ENCODE measurements at places on chromosomes 1 and 21.

DNA sequence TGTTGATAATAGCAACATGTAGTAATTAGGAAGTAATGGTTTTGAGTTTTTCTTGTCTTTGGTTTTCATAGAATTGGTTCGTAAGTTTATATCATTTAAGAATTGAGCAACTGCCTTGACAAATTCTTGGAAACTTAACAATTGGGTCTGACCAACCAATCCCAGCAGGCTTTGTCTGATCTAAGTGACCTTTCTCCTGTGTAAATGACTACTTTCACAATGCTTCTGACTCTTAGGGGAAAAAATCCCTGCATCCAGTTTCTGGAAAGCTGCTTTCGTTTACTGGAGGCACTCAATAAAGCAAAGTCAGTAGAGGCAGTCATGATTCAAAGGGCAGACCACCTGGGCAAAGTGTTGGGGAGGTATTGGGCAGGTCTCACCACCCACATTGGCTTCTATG is 303.6 kb upstream of the FAM78B start:
- no peak for DNase-seq

- DNase-seq, result no peak
These were observed 19.2 kb downstream of the PRXL2B start for GRCh38 chr1:2605509-2606395.

DNA sequence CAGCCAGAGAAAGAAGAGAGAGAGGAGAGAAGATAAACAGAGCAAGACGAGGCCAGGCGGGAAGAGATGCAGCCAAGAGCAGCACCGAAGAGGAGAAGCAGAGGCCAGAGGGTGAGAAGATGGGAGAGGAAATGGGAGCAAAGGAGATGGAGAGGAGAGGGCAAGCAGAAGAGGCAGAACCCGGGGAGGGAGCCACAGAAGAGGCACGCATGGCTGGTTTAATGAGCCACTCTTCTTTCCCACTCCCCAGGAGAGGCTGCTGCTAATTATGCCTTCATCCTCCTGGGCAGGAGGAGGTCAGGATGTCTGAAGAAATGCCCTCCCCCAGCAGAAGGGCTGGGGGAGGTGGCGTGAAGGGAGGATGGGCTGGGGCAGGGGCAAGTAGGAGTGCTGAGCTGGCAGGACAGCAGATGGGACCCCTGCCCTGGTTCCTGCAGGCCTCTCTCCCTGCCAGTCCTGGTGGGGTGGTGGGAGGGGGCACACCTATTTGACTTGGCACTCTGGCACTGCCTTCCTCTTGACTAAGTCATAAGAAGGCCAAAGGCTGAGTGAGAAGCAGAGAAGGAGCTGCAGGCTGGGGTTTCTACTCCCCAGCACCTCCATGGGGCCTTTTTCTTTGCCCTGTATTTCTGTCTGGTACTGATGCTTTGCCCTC is 32.3 kb downstream of the KIRREL1 start:
- DNase-seq, result no peak

DNA sequence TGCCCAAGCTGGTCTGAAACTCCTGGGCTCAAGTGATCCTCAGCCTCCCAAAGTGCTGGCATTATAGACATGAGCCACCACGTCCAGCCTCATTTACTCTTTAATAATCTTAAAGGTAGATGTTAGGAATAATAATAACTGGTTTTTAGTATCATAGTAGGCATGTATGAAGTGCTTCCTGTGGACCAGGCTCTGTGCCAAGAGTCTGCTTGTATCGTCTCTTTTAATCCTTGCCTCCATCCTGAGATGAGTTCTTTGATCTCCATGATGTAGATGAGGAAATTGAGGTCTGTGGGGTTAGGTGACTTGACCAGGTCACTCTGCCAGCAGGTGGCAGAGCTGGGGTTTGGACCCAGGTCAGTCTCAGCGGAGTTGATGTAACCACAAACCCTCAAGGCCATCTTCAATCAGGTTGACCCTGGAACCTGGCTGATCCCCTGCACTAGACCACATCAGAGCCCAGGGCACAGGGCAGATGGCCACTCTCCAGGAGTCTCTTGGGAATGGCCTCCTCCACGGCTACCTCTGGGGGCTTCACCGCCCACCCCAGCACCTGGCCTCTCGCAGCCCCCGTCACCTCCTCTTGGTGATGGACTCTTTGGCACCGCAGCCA is 11.3 kb downstream of the EFHD2 start:
- no peak for DNase-seq

- DNase-seq, result no peak
These were observed 83.4 kb downstream of the USP24 start for GRCh38 chr1:55131801-55132200.

- no peak for DNase-seq
These were observed 46.1 kb upstream of the MTF2 start for GRCh38 chr1:93033029-93033428.

DNA sequence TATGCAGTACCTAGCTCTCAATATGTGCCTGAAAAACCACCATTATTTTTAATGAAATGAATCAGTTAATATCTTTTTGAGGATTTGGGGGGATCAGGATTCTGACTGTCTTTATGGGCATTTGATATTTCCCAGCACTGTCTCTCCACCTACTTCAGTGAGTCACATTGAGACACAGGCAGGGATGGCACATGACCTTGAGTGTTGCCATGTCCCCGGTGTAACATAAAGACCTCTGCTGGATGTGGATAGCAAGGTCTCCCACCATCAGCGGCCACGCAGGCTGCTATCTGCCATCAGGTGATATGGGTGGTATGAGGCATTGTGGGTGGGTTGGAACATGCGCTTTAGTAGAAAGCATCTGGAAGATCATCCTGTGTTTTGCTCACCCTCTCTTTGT is 103.2 kb downstream of the RGL1 start:
- no peak for DNase-seq

- no peak for DNase-seq
These were observed 55.3 kb upstream of the EIF4G3 start for GRCh38 chr1:21232044-21232443.

DNA sequence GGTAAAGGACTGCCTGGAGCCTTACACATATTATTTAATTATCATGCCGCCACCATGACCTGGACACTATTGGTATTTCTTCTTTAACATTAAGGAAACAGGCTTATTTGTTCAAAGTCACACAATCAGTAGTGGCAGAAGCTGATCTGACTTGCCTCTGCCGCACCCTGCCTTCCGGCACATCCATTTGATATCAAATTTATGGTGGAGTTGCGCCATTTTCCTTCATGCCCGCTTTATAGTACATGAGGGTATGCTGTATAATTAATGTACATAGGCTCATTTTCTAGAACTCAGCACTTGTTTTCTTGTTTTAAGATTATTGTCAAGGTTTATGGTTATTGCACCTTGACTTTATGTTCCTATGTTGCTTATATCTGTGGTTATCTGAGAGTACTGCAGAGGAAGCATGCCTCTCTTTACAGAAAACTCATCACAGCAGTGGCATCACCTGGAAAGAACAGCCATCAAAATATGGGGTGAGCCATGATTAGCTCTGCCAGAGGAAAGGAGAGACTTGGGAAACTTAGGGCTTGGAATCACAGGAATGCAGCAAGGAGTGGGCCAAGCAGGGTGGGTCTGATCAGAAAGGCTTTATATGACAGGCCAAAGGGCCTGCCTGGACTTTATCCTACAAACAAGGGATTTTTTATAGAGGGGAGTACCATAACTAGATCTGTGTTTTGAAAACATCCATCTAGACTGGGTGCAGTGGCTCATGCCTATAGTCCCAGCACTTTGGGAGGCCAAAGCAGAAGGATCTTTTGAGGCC is 72.2 kb upstream of the GJB5 start:
- DNase-seq, result no peak

DNA sequence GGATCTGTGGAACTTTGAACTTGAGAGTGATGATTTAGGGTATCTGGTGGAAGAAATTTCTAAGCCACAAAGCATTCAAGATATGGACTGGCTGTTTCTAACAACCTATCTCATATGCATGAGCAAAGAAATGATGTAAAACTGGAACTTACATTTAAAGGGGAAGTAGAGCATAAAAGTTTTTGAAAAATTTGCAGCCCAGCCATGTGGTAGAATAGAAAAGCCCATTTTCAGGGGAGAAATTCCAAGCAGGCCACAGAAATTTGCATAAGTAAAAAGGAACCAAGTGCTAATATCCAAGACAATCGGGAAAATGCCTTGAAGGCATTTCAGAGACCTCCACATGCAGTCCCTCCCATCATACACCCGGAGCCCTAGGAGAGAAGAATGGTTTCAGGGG is 15.7 kb downstream of the RIIAD1 start:
- no peak for DNase-seq

DNA sequence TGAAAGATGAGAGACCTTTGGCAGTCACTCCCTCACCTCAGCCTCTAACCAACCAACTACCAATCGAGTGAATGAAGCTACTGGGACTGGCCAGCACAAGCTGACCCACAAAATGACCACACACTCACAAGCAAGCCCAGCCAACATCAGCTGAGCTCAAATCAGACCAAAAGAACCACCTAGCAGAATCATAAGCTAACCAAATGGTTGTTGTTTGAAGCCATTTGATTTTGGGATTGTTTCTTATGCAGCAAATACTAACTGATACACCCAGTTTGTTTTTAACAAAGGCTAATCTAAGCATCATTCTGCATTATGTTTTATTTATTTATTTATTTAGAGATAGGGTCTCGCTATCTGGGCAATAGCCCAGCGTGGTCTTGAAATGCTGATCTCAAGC is 310.4 kb downstream of the SETD4 start:
- DNase-seq, result no peak
